ENCODE measurements at places on chromosomes 16 and 17.

GRCh38 chr16:68744744-68745280 is 7.7 kb downstream of the CDH1 start:
- DNase-seq: no peak

- no peak for DNase-seq
Measured at GRCh38 chr17:76083536-76084182, 4.7 kb downstream of the ZACN start.

GRCh38 chr17:77285594-77286390 is 145.0 kb downstream of the SEC14L1 start:
- peak; percentile 54 for DNase-seq

- no peak for DNase-seq
Measured at GRCh38 chr16:74788108-74788507, 13.5 kb upstream of the FA2H start.

DNA sequence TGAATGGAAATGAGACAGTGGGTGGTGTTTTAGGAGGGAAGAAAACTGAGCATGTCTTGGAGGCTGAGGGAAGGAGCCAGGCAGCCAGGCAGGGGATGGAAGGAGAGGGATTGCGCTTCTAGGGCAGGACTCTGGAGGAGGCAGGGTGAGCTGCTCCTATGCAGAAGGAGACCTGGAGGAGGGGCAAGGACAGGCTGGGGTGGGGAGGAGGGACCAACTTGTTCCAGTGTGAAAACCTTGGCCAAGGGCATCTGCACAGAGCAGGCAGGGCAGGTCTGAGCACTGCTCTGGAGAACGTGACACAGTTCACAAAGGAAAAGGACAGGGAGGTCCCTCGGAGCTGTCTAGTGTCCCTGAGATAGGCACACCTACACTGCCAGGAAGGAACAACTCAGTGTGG is 5.5 kb downstream of the GALK1 start:
- DNase-seq: no peak

Data from bone marrow (tissue), 2 donors.